ENCODE measurements at places on chromosomes 7 and 10.

DNA sequence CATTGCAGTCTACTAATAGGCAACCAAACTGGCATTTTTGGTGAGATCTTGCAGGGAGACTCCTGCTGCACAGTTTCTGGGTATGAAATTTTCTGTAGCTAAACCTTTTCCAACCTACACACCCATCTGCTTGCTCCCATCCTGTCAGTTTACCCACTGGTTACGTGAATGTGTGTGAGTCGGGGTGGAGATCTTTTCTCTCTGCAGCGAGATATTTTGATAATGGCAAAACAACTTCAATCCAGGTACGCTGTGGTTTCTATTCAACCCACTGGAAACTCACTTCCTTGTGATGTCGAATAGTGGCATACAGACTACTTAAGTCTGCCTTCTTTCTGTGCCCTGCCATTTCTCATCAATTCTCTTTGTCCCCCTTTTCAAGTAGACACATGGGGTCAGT, 4.5 kb downstream of the PLEKHA1 start:
- no peak for DNase-seq

GRCh38 chr7:128353189-128353588, 8.3 kb downstream of the PRRT4 start:
- DNase-seq, result no peak

GRCh38 chr10:101319241-101319915, 34.6 kb upstream of the BTRC start:
- no peak for DNase-seq

DNA sequence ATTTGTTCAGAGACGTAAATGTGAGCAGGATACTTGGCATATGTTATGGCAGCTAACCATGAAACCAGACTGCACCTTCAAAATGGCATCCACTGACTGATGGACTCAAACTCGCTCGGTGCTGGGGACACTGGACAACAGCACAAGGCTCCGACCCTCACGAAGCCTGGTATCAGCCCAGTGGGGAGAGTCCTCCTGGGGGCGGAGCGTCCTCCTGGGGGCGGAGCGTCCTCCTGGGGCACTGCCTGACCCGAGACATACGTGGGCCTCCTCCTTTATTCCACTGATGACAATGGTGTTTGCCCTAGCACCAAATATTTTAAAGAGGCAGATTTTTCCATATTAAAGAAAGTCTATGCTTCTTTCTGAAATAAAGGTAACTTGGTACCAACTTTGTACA, 39.5 kb downstream of the ESYT2 start:
- DNase-seq, result no peak

- no peak for DNase-seq
Measured at GRCh38 chr7:521221-522070, 1.8 kb upstream of the PDGFA start.

GRCh38 chr10:29636178-29636577, 1.4 kb upstream of the SVIL start:
- no peak for DNase-seq

- DNase-seq, result no peak
Measured at GRCh38 chr10:30854656-30855055, 177.0 kb downstream of the ZNF438 start.

DNA sequence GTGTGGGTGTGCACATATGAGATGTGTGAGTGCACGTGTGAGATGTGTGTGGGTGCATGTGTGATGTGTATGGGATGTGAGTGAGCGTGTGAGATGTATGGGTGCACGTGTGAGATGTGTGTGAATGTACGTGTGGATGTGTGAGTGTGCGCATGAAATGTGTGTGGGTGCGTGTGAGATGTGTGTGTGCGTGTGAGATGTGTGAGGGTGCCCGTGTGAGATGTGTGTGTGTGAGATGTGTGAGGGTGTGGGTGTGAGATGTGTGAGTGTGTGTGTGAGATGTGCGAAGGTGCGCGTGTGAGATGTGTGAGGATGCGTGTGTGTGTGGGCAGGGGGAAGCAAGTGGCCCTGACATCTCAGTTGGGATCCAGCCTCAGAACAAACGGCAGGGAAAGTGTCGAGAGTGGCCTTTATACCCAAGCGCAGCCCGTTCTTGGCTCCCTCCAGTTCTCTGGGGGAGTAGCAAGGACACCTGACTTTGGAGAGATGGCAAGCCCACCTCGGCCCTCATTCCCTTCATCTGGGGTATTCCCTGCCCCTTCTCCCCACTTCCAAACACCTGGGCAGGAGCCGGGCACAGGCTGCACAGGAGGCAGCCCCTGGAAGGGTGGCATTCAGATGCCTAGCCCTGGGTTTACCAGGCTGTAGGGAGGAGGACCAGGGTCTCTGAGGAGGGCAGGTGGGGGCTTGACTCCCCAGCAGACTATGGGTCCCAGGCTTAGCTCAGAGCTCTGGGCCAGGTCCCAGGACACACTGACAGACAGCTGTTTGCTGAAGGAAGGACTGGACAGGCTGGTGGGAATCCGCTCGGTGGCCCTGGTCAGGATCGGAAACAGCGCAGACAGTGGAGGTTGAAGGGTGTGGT, 31.6 kb downstream of the PPIF start:
- DNase-seq, result no peak

DNA sequence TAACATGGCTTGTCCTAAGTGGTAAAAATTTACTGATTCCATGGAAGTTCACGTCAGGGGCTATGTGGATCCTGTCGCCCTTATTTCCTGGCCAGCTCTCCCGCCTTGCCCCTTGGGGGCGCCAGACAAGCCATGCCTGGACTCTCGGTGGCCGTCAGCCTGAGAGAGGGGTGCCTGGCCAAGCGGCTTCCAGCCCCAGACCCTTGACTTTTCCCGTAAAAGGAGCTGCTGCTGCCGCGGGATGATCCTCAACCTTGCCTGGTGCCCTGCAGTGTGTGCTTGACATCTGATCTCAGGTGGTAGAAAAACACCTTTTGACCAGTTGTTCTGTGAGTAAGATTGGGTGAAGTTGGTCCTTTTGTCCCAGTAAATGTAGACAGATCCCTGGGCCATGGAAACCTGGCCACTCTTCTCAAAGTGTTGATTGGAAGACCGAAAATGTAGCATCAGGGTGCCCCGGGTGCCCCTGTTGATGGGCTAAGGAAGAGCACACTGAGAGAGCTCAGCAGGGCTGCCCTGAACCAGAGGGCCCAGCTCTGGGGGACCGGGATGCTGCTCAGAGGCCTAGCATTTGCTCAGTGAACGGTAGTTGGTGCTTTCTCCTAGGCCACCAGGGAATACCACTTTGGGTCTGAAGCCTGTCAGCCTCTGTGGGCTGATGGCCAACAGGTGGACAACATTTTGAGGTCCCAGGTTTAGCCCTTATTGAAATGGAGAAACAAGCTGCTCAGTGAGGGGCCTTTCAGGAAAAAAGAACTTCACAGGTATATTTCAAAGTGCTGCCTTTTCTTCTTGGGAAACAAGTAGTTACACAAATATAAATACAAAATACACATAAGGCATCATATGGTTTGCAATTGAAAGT, 162.5 kb downstream of the LRMDA start:
- DNase-seq, result no peak

GRCh38 chr10:97842656-97843280, 6.9 kb upstream of the GOLGA7B start:
- DNase-seq, result no peak

- DNase-seq, result no peak
Measured at GRCh38 chr10:24255881-24256311, 47.0 kb downstream of the KIAA1217 start.

GRCh38 chr10:73589563-73590126, 1.5 kb downstream of the USP54 start:
- DNase-seq, result no peak

GRCh38 chr10:113425541-113425951, 127.3 kb upstream of the HABP2 start:
- DNase-seq, result no peak

- no peak for DNase-seq
Measured at GRCh38 chr7:141359740-141360415, 191.3 kb upstream of the AGK start.

DNA sequence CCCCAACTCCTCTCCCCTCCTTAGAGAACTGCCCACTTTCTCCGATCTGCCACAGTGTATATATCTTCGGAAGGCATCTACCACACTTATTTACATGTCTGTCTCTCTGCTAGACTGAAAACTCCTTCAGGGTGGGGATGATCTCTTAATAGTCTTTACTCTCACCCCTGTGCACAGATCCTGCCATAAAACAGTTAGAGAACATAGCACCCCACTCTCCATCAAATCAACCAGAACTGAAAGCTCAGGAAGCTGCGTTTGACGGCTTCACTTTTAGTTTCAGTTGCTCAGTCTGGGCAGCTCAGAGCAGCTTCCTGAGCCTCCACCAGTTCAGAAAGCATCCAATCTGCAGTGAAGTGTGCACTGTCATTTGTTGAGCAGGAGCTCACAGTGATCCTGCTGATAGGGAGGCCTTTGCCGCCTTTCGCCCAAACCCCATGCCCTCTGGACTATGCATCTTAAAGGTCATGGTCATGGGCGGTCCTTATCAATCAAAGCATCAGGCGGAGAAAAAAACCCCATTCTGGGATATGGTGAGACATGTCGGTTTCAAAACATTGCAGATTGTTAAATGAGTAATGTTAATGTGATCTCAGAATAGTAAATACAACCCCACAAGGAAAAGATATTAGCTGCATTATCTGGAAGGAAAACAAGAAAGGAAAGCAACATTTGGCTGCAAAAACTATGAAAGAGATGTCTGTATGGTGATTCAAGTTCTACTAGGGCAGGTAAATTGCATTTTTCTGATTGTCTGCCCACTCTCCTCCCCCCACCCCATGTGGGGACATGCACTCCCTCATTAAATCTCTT, 167.1 kb upstream of the ADO start:
- DNase-seq, result no peak

DNA sequence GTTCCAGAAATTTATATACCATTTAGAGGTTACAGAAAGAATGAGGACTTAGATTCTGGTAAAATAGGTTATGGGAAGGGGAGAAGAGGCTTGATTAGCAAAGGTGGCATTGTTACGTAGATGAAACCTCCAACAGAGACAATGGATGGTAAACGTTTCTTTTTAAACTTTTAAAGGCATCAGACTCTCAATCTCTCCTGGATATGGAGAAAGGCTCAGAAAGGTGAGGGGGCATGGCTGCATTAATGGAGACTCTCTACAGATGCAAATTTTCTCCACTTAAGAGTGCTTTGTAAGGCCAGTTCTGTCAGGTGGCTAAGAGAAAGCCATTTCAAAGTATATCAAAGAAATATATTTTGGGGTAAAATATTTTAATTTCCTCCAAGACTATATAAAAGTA, 240.9 kb upstream of the PTER start:
- no peak for DNase-seq

DNA sequence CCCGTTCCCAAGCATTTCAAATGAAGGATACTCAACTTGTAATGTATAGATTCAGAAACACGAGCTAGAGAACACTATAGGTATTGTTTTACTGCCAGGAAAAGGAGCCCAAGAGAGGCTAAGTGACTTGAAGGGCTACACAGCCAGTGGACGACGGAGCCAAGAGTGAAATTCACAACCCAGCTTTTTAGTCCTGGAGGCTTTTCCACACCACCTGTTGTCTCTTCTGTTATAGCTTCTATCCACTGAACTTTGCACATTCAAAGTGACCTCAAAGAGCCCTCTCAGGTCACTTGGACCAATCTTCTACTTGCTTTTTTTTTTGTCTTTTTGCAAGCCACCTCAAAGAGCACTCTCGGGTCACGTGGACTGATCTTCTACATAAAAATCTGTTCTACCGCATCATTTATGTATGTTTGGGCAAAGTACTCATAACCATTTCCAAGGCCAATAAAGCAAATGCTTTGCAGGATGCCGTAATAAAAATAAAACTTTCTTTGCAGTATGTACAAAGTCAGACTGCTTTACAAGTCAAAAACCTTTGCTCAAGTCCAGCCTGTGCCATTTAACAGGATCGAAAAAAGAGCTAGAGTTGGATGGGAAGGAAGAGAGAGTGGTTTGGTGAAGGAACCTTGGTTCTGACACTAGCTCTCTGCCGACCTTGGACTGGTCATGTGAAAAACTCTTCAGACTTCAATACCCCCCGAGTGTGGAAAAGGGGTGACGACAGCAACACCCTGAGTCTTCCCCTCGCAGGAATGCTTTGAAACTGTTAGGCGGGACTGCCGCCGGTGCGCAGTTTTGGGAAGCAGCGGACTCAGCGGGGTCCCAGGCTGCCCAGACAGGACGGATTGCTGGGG, 821 bp downstream of the SLC35B4 start:
- DNase-seq, result no peak

GRCh38 chr10:99555825-99556523, 23.2 kb downstream of the NKX2-3 start:
- DNase-seq, result no peak

GRCh38 chr7:40231796-40232195, 97.0 kb downstream of the SUGCT start:
- no peak for DNase-seq

- no peak for DNase-seq
Measured at GRCh38 chr10:125955766-125956165, 59.4 kb downstream of the FANK1 start.
